ENCODE measurements at places on chromosomes 11 and 22. TPM values are rescaled to one million over a fixed set of nuclear protein-coding genes. Genes with fewer than 3 reads are reported as not detected.

The DEUP1 gene
- total RNA-seq = not detected

The ANAPC15 gene
- total RNA-seq = 84.9 TPM

The TUBA8 gene
- 0.41 TPM for total RNA-seq

The WBP2NL gene
- total RNA-seq = not detected

GRCh38 chr11:96081561-96081960 is 157.7 kb upstream of the MTMR2 start:
- DNase-seq = no peak

GRCh38 chr11:122229078-122229477 is 113.1 kb upstream of the BLID start:
- DNase-seq = no peak

The SUSD2 gene
- total RNA-seq = 0.18 TPM

DNA sequence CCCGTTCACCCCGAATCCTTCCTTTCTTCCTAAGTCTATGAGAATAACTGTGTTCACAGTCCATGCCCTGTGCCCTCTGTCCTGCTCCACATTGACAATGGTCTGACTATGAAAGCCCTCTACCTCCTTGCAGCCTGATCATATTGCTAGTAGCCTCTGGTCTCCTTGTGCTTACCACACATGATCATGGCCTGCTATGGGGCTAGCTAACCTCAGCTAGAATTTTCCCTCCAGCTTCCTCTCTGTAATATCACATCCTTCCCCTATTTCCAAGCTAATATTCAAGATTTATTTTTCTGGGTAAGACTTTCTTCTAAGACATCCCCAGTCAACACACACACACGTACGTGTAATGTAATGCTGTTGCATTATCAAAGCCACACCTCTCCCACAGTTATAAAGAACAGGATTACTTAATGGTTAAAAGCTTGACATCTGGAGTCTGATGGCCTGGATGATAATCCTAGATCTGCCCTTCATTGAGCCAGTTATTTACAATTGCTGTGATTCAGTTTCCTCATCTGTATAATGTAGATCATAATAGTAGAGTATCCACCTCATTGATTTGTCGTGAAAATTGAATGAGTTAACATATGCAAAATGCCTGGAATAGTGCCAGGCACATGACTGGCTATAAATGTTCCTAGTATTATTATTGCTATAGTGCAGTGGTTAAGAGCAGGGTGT is 214.4 kb upstream of the BLID start:
- no peak for DNase-seq

The XKR3 gene
- not detected for total RNA-seq
